M059J (cell line): ENCODE measurements at places on chromosomes 2 and 18. TPM values are rescaled to one million over a fixed set of nuclear protein-coding genes. Genes with fewer than 3 reads are reported as not detected.

Gene LMAN1
- 229 and 276 TPM in 2 replicates for total RNA-seq

DNA sequence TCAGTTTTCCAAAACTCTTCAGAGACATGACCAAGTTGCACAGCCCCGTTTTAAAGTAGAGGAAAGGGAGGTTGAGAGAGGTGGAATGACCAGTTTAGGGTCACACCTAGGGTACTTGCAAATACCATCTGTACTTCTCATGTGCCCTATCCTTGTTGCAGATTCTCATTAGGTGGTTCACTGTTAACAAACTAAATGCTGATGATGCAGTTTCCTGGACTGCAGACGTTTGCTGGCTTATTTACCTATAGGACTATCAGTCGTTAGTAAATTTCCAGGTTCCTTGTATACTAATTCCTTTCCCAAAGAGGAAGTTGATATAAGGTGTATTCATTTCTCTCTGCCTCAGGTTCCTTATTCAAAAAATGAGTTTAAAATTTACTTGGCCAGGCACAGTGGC is 1.4 kb downstream of the FARP2 start:
- no peak for DNase-seq

Gene SLC40A1
- 0.39 and 0.76 TPM in 2 replicates for total RNA-seq

DNA sequence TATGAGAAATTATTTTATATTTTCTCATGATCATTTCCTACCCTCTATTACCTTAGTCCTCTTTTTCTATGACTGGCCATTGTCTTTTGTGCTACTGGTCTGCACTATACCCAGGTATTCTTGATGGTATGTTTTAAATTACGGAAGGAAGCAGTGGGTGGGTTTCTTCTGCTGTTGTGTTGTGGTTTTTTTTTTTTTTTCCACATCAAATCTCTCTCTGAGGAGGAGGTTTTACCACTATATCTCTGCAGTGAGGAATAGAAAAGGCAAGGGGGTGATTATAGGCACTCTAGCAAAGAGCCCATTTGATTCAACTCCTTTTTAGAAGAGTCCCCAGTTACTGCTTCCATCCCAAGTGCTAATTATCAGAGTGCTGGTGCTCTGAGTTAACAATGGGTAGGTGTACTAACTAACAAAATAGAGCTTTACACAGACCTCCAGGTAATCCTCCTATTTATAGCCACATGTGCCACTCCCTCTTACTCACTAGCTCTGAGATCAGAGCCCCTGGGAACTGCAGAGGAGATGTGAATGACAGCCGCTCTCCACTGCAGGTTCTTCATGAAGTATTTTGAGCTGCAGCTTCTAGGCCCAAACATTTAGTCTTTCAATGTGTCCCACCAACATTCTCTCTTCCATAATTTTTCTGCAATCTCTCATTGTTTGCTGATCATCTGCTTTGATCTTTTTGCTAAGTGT is 301.6 kb upstream of the GULP1 start:
- no peak for DNase-seq

Gene CRYGC
- not detected in 2 replicates for total RNA-seq

- DNase-seq = no peak
Observed at GRCh38 chr2:241870611-241871537, 1.3 kb downstream of the RTP5 start.

DNA sequence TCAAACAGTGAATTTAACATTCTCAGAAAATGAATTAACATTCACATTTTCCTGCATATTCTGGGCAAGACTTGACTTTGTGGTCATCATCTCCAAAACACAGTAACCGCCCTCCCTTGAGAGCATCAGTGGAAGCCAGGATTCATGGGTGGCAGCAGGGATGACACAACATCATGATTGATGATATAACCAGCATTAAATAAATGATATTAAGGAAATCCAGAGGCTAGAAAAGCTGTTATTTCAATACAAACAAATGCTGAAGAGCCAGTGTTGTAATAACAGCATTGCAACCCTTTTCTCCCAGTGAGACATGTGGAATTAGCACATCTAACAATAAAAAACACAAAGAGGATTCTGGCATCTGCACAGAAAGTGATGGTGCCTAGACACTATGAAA is 41.1 kb downstream of the CDC42EP3 start:
- DNase-seq = no peak

- no peak for DNase-seq
Observed at GRCh38 chr2:239626961-239627592, 226.3 kb upstream of the HDAC4 start.

Gene DSG4
- not detected in 2 replicates for total RNA-seq

Gene TNFAIP6
- total RNA-seq = not detected in 2 replicates

DNA sequence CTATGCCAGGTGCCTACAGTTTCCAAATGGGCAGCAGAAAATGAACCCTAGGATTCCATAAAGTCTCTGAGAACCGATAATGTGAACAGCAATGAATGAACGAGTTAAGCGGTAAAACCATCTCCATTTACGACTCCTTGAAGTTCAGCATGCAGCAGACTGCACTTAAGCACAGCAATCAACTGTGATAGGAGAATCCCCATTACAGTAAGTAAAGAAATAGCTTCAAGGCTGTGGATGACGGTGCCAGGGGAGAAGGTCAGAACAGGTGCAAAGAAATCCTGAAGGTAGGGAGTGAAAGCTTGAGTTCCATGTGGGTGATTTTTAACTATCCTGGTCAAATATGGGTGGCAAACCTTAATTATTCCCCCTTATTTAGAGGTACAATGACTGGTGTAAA is 444.4 kb downstream of the NCKAP5 start:
- no peak for DNase-seq

- no peak for DNase-seq
Observed at GRCh38 chr2:30277582-30277981, 46.2 kb downstream of the LBH start.

DNA sequence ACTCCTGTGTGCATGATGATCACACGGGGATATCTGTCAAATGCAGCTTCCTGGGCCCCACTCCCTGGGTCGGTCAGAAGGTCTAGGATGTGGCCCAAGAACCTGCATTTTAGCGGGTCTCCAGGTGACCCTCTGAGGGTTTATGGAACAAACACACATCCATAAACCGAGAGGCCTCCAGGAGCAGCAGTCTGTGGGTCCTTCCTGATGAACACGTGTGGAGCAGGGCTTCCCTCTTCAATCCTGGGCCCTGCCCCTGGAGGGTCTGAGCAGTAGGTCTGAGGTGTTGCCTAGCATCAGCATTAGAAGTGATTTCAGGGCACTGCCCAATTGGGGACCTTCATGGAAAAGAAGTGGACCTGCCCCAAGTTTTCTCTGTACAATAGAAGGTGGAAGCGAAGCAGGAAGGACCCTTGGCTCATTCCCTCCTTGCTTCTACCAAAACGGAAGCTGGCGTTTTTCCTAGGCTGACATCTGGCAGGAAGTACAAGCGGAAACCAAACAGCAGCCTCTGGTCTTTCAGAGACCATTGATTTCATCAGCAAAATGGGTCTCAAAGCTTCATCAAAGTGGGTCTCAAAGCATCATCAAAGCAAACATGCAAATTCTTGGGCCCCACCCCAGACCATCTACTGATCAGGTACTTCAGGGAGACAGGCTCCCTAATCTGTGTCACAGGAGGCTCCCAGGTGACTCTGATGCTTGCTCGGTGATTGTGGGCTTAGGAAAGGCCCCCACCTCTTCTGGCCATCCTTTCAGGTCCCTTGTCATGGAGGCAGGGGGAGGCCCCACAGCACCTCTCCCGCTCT is 30.7 kb downstream of the INO80C start:
- no peak for DNase-seq

- DNase-seq = no peak
Observed at GRCh38 chr2:31189141-31189540, 28.2 kb downstream of the CAPN14 start.

Gene ASB18
- total RNA-seq = 0.30 TPM in 1 of 2 replicates, not detected in the other

Gene INHA
- total RNA-seq = 0.12 and 0.20 TPM in 2 replicates

Gene BOLL
- total RNA-seq = not detected in 2 replicates

- DNase-seq = no peak
Observed at GRCh38 chr2:197674060-197674459, 1.3 kb downstream of the RFTN2 start.

DNA sequence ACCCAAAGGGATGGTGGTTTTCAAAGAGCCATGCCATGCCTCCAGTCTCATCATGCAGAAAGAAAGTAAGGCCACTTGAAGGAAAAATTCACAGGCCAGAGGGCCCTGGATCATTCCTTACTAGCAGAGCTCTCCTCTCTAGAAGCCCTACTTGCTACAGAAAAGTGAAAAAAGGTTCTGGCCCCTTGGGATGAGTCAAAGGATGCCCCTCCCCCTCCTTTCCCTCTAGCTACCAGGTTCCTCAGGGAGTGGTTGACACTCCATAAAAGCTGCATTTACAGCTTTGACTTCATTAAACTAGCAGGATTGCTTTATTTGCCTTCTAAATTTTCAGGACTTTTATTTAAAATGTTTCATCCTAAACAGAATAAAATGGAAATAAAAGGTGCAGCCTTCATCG is 21.2 kb downstream of the OSR1 start:
- DNase-seq = no peak

GRCh38 chr18:2312440-2312839 is 258.9 kb downstream of the METTL4 start:
- DNase-seq = no peak

Gene SLC30A3
- total RNA-seq = not detected in 2 replicates
